ENCODE measurements at places on chromosomes 11 and 22. TPM values are rescaled to one million over a fixed set of nuclear protein-coding genes. Genes with fewer than 3 reads are reported as not detected.

GRCh38 chr11:95156133-95156721 lies 66.6 kb downstream of the ENDOD1 start:
- no peaks in the 10 kb centered on the region for H3K27me3 ChIP-seq
- no peak overlapping the region for H3K27ac ChIP-seq
- peaks cover 17% of the 10 kb centered on the region for H3K4me1 ChIP-seq

- no peaks in the 10 kb centered on the region for H3K36me3 ChIP-seq
- H3K4me1 ChIP-seq = no peaks in the 10 kb centered on the region
- H3K27ac ChIP-seq = no peak overlapping the region
- DNase-seq = no peak
- H3K27me3 ChIP-seq = no peaks in the 10 kb centered on the region
These were observed 1917.5 kb downstream of the LRRC4C start for GRCh38 chr11:39541945-39542351.

GRCh38 chr11:91773090-91773489 lies 451.5 kb upstream of the FAT3 start:
- DNase-seq = no peak
- H3K27me3 ChIP-seq = no peaks in the 10 kb centered on the region
- H3K27ac ChIP-seq = no peak overlapping the region
- no peaks in the 10 kb centered on the region for H3K36me3 ChIP-seq

DNA sequence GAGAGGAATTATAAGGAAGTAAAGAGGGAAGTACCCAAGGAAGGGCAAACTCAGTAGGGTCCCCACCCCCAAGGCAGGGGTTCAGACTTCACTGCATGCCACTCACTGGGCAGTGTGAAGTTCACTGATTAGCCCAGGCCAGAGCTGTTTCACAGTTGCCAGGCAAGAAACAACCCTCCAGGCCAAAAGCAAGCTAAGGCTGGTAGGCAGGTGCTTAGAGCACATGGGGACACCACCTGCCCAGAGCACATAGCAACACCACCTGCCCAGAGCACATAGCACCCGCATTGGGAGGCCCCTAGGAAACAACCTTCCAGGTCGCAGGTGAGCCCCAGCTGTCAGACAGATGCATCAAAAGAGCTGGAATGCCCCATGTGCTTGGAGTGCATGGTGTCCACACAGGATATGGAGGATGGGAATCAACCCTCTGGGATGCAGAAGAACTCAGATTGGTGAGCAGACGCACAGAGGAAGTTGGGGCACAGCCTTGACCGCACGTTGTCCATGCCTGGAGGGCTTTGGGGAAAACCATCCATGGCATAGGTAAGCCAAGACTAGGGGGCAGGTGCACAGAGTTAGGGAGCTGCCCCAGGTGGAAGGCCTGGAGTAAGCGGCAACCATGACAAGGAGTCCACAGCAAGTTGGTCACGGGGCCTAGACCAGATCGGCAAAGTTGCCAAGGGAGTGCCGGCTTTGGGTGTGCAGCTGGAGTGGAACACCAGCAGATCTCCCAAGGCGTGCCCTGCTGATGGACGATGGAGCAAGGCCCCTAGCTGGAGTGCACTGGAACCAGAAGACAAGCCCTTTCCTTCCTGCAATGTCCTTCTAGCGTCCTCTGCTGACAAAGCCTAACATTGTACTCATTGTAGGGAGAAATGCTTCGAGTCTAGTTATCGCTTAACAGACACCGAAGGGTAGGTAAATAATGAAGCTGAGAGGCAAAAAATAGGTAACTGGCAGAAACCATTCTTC lies 7.8 kb upstream of the TMEM216 start:
- no peak overlapping the region for H3K4me3 ChIP-seq
- no peak overlapping the region for H3K27ac ChIP-seq
- no peaks in the 10 kb centered on the region for H3K36me3 ChIP-seq
- H3K27me3 ChIP-seq = no peaks in the 10 kb centered on the region
- DNase-seq = no peak

GRCh38 chr11:28729339-28729738 lies 621.2 kb downstream of the METTL15 start:
- no peak overlapping the region for H3K27ac ChIP-seq
- no peaks in the 10 kb centered on the region for H3K36me3 ChIP-seq

- no peak overlapping the region for H3K4me3 ChIP-seq
- no peaks in the 10 kb centered on the region for H3K27me3 ChIP-seq
- no peak overlapping the region for H3K27ac ChIP-seq
- no peaks in the 10 kb centered on the region for H3K4me1 ChIP-seq
- no peaks in the 10 kb centered on the region for H3K36me3 ChIP-seq
These were observed 247.6 kb upstream of the TBCEL start for GRCh38 chr11:120775986-120776951.

DNA sequence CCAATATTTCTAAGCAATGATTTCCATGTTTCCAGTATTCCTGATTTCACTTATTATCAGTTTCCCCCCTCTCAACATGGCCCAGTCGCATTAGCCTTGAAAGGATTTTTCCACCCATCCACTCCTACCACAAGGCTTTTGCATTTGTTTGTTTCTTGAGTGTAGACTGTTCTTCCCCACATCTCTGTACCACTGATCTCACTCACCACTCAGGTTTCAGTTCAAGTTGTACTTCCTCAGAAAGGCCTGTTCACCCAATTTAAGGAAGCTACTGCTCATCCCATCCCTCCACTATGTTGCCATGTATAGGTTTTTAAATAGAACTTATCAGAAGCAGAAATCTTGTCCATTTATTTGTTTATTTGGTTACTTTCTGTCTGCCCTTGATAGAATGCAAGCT lies 472.3 kb downstream of the FAM181B start:
- no peak overlapping the region for H3K27ac ChIP-seq
- no peak for DNase-seq
- H3K27me3 ChIP-seq = no peaks in the 10 kb centered on the region
- no peaks in the 10 kb centered on the region for H3K4me1 ChIP-seq
- H3K36me3 ChIP-seq = no peaks in the 10 kb centered on the region

GRCh38 chr11:111770581-111771134 lies 4.5 kb upstream of the PPP2R1B start:
- peaks cover 9% of the 10 kb centered on the region for H3K4me1 ChIP-seq
- H3K27ac ChIP-seq = no peak overlapping the region
- no peak for DNase-seq
- no peak overlapping the region for H3K4me3 ChIP-seq

DNA sequence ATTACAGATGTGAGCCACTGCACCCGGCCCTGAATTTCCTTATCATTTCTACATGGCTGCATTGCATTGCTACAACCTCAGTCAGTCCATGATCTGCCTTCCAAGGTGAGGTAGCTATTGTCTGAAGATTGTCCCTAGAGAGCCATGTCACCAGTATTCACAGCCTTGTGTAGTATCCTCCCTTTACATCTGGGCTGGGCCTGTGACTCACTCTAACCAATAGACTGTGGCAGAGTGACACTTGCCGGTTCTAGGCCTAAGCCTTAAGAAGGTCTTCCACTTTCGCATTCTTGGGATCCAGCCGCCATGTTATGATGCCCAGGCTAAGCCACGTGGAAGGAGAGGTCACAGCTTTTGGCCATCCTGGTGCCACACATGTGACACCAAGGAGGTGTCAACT lies 10.1 kb upstream of the PLEKHB1 start:
- no peaks in the 10 kb centered on the region for H3K27me3 ChIP-seq
- DNase-seq = no peak
- no peaks in the 10 kb centered on the region for H3K4me1 ChIP-seq
- H3K4me3 ChIP-seq = no peak overlapping the region

DNA sequence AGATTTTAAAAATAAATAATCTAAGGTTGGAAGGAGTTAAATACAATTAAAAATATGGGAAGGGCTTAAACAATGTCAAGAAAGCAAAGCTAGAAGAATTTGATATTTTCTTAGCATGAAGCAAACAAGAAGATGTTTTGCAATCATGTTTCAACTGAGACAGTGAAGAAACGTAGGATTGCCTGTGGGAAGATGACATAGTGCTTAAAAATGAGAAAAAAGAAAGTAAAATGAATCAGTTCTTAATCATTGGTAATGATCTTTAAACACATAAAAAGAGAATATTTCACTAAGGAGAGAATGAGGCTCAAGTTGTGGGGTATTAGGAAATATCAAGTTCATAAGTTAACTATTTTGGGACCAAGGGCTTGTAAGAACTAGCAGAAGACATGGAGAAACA lies 855.0 kb downstream of the METTL15 start:
- no peak overlapping the region for H3K4me3 ChIP-seq
- no peak for DNase-seq
- H3K36me3 ChIP-seq = no peaks in the 10 kb centered on the region

GRCh38 chr11:100978939-100979338 lies 150.7 kb downstream of the PGR start:
- no peaks in the 10 kb centered on the region for H3K4me1 ChIP-seq
- DNase-seq = no peak
- H3K27ac ChIP-seq = no peak overlapping the region
- H3K4me3 ChIP-seq = no peak overlapping the region
- no peaks in the 10 kb centered on the region for H3K36me3 ChIP-seq

GRCh38 chr11:28981381-28981780 lies 873.2 kb downstream of the METTL15 start:
- no peaks in the 10 kb centered on the region for H3K27me3 ChIP-seq
- no peak overlapping the region for H3K4me3 ChIP-seq
- no peak for DNase-seq
- H3K27ac ChIP-seq = no peak overlapping the region
- H3K36me3 ChIP-seq = no peaks in the 10 kb centered on the region
- H3K4me1 ChIP-seq = no peaks in the 10 kb centered on the region

GRCh38 chr11:62439785-62440602 lies 21.2 kb downstream of the SCGB1A1 start:
- H3K4me3 ChIP-seq = no peak overlapping the region
- peaks cover 37% of the 10 kb centered on the region for H3K4me1 ChIP-seq
- H3K27ac ChIP-seq = peak overlapping the region; percentile 70

GRCh38 chr11:62804310-62805075 lies 747 bp downstream of the NXF1 start:
- H3K27me3 ChIP-seq = no peaks in the 10 kb centered on the region
- H3K4me3 ChIP-seq = peak overlapping the region; percentile 58
- H3K4me1 ChIP-seq = peaks cover 30% of the 10 kb centered on the region
- H3K27ac ChIP-seq = peak overlapping the region; percentile 94
- DNase-seq = peak; percentile 38

- no peak for DNase-seq
- H3K27ac ChIP-seq = no peak overlapping the region
- H3K4me1 ChIP-seq = no peaks in the 10 kb centered on the region
These were observed 97.1 kb upstream of the CARD18 start for GRCh38 chr11:105236664-105237063.

- H3K27ac ChIP-seq = no peak overlapping the region
- no peak overlapping the region for H3K4me3 ChIP-seq
- H3K27me3 ChIP-seq = no peaks in the 10 kb centered on the region
- no peak for DNase-seq
These were observed 65.3 kb upstream of the LINC01488 start for GRCh38 chr11:69416143-69416515.

- peak overlapping the region; percentile 94 for H3K27ac ChIP-seq
- H3K4me3 ChIP-seq = peak overlapping the region; percentile 98
- no peak for DNase-seq
- no peaks in the 10 kb centered on the region for H3K27me3 ChIP-seq
- H3K36me3 ChIP-seq = no peaks in the 10 kb centered on the region
These were observed 559 bp downstream of the MRTFA start for GRCh38 chr22:40635940-40636379.

- H3K36me3 ChIP-seq = no peaks in the 10 kb centered on the region
- no peak overlapping the region for H3K27ac ChIP-seq
- H3K4me3 ChIP-seq = no peak overlapping the region
- no peak for DNase-seq
- H3K4me1 ChIP-seq = no peaks in the 10 kb centered on the region
These were observed 19.0 kb downstream of the RNH1 start for GRCh38 chr11:488062-488461.

- H3K4me1 ChIP-seq = no peaks in the 10 kb centered on the region
- H3K27ac ChIP-seq = no peak overlapping the region
- no peak overlapping the region for H3K4me3 ChIP-seq
- no peaks in the 10 kb centered on the region for H3K36me3 ChIP-seq
- DNase-seq = no peak
These were observed 21.7 kb downstream of the CCDC73 start for GRCh38 chr11:32772731-32773130.

DNA sequence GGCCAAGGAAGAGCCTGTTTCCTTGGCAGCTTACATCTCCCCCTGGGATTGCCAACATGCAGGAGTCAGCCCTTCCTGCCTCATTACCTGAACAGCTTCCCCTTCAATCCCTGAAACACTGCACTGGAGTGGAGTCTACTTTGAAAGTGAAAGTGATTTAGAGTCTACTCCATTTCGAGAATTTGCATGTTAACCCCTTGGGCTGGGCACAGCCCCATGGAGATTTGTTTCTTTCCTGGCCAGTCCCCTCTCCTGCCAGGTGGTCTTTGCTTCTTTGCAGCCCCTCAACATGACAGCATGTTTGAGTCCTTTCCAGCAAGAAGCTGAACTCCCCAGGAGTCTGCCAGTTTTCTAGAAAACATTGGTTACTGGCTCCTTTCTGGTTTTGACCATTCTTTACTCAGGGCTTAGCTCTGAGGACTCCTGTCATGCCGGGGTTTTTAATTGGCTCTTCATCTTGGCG lies 59.9 kb downstream of the TRAF6 start:
- no peak for DNase-seq
- peaks cover 6% of the 10 kb centered on the region for H3K36me3 ChIP-seq
- H3K4me1 ChIP-seq = peaks cover 22% of the 10 kb centered on the region
- no peaks in the 10 kb centered on the region for H3K27me3 ChIP-seq
- H3K27ac ChIP-seq = peak overlapping the region; percentile 59

- peaks cover 40% of the 10 kb centered on the region for H3K36me3 ChIP-seq
- no peaks in the 10 kb centered on the region for H3K27me3 ChIP-seq
- DNase-seq = peak; percentile 96
These were observed 706 bp downstream of the SF1 start for GRCh38 chr11:64777449-64778222.

DNA sequence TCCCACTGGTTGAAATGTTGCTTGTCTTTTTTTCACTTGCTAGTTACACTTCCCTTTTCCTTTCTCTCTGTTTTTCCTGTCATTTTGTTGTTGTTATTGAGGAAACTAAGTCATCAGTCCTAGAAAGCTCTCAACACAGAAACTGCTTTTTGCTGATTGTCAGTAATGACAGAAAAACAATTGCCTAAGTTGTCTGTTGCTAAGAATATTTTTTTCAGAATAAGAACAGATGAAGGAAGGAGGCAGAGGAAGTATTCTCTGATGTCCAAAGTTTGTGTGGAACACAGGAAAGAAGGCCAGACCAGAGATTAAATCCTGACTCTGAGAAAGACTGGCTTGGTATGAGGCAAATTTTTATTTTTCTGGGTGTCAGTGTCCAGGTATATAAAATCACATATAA lies 163.3 kb downstream of the CASP12 start:
- peaks cover 4% of the 10 kb centered on the region for H3K4me1 ChIP-seq
- no peak overlapping the region for H3K4me3 ChIP-seq
- no peaks in the 10 kb centered on the region for H3K36me3 ChIP-seq

GRCh38 chr22:35023692-35024363 lies 42.1 kb upstream of the ISX start:
- H3K4me3 ChIP-seq = no peak overlapping the region
- no peaks in the 10 kb centered on the region for H3K36me3 ChIP-seq
- peak; percentile 51 for DNase-seq
- no peak overlapping the region for H3K27ac ChIP-seq

CCDC116 gene
- not detected for total RNA-seq

TMA7B gene
- 2.0 TPM for total RNA-seq

UQCC3 gene
- total RNA-seq = 5.6 TPM

ANGPTL5 gene
- 0.49 TPM for total RNA-seq

UCP3 gene
- total RNA-seq = 3.2 TPM

PTGDR2 gene
- 1.2 TPM for total RNA-seq

PRR5L gene
- 18.9 TPM for total RNA-seq
